ENCODE measurements at places on chromosomes 2 and 18.

GRCh38 chr2:145159676-145160075 lies 639.8 kb upstream of the ZEB2 start:
- no peak for DNase-seq

GRCh38 chr2:120536141-120536540 lies 190.2 kb downstream of the INHBB start:
- no peak for DNase-seq

DNA sequence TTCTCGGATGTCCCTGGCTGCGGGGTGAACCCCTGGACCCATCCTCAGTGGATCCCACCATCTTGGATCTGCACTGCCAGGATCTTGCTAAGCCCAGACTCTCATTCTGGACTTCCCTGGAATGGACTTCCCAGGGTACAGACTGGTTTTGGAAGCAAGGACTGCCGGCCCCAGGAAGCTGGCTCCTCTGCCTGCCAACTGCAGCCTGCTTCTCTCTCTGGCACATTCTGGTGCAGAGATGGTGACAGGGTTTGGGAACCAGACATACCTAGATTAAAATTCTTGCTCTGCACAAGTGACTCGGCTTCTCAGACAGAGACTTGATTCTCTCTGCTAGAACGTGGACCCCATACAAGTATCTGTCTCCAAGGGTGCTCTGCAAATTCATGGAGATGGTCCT lies 29.4 kb downstream of the ACKR3 start:
- no peak for DNase-seq

GRCh38 chr2:73176205-73176880 lies 26.0 kb upstream of the NOTO start:
- no peak for DNase-seq

DNA sequence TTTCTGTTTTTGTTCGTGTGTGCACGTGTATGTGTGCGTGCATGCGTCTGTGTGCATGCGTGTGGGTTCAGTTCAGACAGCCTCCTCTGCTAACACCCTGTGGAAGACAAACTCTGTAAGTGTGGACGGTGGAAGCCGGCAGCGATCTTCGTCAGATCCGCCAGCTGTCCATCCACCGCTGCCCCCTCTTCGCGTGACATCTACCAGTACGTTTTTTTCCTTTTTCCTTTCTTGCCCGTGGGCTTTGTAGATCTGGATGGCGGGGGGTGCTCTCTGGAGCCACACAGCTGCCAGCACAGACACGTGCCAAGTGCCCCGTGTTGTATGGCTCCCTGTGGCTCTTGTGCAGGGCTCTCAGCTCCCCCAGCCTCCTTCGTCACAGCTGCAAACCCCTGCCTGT lies 32.3 kb downstream of the ITGB1BP1 start:
- no peak for DNase-seq

DNA sequence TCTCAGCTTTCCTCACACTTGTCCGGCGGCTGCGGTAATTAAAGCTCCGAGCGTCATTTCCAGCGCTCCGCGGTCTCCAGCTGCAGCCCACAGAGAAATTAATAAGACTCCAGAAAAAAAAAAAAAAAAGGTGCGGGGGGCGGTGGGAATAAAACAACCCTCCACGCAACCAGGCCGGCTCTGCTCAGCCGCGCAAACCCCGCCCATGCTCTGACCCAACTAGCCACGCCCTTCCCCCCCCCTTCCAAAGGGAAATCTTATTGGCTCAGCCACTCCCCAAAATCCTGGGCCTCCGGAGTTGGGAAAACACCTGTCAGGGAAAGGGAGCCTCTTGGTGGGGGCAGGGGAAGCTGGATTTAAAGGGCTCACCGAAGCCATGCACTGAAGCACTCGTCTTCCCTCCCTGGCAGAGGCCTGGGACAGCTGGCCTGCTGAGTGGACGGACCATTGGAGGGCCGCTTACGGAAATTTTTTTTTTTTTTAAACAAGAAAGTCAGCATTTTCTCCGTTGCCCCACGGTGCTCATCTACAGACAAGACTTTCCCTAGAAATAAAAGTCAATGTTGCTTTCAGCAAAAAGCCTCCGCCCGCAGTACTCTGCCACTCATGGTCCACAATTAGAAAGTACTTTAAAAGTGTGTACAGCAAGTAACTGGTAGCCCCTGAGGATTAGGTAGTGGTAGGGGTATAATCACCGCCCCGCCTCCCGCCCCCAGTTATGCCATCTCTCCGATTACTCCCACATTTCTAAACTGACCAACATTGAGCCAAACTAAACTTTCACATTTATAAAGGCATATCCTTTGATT lies 674 bp upstream of the ERBB4 start:
- DNase-seq, result peak; percentile 6

DNA sequence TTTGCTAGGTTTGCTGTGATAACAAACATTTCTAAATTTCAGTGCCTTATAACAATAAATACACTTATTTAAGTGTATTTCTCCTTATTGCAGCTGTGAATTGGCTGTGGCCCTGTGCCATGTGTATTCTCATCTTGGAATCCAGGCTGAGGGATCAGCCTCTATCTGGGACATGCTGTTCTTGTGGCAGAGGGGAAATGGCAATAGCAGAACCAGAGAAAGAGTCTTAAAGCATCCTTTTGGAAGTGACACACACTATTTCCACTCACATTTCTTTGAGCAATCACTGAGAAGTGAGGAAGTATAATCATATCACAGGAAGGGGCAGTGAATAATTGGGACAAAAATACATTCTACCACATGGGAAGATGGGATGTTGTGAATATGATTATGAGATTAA lies 66.2 kb upstream of the PROKR1 start:
- DNase-seq, result no peak

DNA sequence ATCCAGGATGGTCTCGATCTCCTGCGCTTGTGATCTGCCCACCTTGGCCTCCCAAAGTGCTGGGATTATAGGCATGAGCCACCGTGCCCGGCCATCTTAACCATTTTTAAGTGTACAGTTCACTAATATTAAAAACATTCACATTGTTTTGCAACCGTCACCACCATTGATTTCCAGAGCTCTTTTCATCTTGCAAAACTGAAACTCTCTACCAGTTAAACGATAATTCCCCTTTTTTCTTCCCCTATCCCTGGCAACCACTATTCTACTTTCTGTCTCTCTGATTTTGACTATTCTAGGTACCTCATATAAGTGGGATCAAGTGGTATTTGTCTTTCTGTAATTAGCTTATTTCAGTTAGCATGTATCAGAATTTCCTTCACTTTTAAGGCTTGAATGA lies 16.8 kb upstream of the NEUROD1 start:
- DNase-seq, result no peak

DNA sequence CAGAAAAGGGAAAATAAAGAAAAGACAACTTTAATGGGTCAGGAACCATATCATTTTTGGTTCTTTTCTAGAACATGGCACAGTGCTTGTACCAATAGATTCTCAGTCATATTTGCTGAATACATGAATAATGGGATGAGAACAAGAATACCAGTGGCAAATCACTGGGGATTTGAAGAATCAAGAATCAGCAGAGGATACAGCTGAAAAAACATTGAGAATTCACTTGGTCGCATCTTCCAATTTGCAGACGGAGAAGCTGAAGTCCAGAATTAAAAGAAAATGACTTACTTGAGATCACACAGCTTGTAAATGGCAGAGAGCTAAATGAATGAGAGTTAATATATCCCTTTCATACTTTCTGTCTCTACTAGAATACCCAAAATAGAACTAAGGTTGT lies 362.2 kb downstream of the RAD51AP2 start:
- no peak for DNase-seq

GRCh38 chr2:126200538-126200937 lies 455.4 kb upstream of the GYPC start:
- DNase-seq, result no peak

GRCh38 chr2:160061944-160062291 lies 497 bp downstream of the PLA2R1 start:
- no peak for DNase-seq

DNA sequence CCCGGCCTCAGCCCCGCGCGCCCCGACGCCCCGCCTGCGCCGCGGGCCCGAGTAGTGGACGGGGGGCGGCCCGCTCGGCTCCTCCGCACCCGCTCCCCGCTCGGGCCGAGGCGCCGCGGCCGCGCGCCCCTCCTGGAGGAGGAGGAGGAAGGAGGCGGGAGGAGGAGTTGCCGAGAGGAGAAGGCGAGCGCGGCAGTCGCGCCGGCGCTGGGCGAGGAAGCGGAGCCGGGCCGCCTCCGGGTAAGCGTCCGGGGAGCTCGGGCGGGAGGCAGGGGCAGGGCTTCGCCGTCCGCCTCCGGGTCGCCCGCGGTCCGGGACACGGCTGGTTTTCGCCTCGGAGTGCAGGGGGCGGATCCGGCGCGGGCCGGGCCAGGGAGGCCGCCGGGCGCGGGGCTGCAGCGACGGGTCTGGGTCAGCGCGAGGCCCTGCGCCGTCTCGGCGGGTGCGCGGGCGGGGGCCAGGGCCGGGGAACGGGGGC lies at the start of gene SOCS6:
Gene SOCS6 (plus strand): TSS at position 195 of the 478 bp plus-strand sequence. CDS start 35,624 bp downstream, outside the sequence.
- peak; percentile 37 for DNase-seq

GRCh38 chr2:236809716-236810115 lies 240.1 kb downstream of the ACKR3 start:
- DNase-seq, result no peak

GRCh38 chr2:11498543-11499034 lies 32.6 kb upstream of the E2F6 start:
- no peak for DNase-seq

DNA sequence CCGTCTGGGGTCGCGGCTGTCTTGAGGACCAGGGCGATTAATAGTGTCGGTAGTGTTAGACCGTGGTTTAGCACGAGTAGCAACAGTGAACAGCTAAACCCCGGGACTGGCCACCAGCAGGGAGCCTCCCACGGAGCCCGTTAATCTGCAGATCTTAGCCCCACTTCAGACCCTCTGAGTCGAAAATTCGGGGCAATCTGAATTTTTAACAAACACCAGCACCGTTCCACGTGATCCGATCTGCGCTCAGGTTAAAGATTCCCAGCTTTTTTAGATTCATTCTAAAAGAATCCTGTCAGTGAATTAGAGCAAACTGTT lies 479 bp upstream of the ATP5F1A start:
- DNase-seq, result no peak

- peak; percentile 21 for DNase-seq
Measured at GRCh38 chr2:152468899-152469692, 134.1 kb downstream of the FMNL2 start.

DNA sequence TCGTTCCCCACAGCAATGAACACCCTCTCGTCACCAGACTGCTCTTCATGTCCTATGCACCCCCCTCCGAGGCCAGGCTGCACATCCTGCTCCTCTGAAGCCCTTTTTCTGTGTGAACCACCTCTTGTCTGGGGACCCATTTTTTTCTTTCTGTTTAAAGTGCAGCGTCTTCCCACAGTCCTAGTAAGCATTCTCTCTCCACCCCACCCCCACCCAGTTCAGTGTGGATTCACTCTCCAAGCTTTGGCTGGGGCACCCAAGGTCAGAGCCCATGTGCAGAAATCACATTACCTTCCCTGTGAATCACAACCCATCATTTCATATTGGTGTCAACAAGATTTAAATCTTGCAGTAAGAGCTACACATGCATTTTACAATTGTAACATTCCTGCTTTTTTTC lies 26.4 kb upstream of the PKDCC start:
- DNase-seq, result no peak

DNA sequence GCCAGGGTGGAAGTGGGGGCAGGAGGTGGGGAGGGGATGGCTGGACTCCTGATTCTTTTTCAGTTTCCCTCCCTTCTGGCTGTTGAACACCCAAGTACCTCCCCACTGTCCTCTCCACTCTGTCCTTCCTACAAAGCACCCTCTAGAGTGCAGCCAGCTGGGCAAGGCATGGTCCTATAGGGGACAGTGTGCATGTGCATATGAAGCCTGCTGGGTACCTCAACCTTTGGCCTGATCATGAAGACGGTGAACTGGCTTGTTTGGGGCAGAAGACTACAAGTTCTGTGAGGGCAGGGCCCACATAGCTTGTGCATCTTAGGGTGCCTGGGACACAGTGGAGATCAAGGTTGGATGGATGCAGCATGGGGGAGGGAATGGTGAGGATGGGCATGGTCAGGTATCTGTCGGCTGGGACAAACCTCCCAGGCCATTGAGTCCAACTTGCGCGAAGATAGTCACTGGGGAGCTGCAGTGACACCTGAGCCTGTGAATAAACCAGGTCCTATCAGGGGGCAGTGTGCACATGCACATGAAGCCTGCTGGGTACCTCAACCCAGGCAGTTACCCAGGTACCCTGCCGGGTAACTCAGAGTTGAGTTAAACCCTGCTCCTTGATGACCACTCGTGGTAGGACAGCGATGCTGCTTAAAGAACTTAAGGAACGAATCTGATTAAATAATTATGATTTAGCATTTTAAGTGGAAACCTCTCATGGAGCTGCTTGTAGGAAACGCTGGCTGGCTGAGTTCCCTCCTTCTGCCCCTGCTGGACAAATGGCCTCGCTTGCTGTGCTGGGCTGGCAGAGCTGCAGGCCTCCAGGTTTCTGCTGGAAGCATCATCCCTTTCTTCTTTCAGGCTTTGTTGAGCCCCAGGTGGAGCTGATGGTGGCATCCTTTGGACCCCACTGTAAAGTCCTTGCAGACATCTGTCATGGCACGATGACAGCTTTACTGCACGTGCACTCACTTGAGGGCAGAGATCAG lies 84.0 kb downstream of the POLR1A start:
- DNase-seq, result no peak

GRCh38 chr2:69449906-69450305 lies 12.7 kb upstream of the NFU1 start:
- DNase-seq, result no peak
